ENCODE measurements at places on chromosomes 2 and 18.
A peak's percentile ranks its signal among the peaks of the same experiment; 100 is the strongest.

DNA sequence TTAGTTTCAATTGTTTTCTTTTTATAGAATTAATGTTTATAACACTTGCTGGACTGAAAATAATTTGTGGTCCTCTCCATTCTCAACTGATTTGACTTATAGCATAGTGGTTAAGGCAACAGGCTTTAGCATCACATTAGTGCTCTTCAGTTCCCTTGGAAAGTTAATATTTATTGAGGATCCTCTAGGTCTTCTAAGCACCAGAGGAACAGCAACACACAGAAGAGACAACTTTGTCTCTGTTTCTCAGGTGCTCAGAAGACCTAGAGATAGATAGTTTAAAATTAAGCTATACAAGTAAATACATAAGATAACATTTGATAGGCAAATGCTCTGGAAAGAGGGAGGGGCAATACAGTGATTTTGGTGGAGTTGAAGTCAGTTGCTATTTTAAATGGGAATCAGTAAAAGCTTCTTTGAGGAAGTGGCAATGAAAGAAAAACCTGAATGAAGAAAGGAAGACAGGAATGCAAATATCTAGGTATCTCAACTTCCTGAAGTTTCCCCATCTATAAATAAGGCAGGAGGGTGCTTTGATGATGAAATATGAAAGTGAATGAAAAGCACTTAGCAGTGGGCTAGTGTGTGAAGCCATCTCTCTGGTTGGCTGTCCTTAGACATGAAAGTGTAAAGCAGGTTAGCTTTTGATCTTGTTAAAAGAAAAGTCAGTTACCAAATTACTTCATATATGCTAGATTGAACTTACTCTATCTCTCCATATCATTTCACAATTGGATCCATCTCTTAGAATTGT lies 7.9 kb downstream of the NEUROD1 start:
- DNase-seq, result no peak

GRCh38 chr2:107592280-107592624 lies 234.4 kb upstream of the RGPD4 start:
- no peak for DNase-seq

DNA sequence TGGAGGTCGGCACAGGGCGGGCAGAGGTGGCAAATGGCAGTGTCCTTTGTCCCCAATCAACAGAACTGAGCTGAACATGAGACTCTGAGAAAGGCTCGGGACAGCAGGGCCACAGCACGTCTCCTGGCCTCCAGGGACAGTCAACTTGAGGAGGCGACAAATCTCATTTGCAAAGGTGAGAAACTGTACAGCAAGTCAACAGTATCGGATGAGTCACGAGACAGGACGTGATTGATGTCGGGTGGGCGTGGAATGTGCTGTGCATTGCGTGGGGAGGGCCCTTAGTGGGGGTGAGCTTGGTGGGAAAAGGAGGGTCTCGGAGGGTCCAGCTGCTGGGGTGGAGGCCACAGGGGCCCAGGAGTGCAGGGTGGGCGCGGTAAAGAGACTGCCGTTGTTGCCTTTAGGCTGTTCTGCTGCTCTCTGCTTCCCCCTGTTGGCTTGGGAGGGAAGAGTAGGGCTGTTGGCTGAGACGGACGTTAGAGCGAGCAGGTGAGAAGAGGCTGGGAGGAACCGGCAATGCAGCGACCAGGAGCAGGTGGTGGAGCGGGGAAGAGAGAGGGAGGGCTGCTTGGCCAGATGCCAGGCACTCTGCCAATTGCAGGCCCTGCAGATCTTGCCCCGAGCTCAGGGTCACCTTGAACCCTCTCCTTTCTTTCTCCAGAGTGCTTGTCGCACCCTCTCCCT lies 164.3 kb downstream of the BCL2 start:
- DNase-seq, result no peak

DNA sequence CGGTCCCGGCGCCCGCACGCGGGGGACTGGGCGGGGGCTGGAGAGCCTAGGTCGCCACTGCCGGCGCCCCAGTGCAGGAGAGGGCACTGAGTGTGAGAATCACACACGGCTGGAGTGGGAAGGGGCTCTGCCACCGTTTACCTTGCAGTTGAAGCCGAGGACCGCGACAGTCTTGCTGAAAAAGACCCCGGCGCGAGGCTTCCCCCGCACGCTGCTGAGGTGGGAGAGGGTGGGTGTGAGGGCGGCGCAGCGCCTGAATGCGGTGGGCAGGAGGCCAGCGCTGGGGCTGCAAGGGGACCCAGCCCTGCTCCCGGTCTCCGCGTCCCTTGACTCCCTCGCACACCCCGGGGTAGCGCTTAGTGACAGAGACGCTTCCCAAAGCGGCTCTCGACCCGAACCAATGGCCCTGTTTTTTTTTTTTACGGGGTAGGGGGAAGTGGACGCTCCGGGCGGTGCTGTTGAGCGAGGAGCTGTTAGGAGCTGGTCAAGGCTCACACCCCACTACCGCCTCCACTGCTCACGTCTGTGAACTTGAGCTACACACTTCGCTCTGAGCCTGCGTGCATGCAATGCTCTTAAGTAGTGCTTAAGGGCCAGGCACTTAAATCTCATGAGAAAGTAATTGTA lies 794 bp downstream of the NOTO start:
- DNase-seq, result no peak

DNA sequence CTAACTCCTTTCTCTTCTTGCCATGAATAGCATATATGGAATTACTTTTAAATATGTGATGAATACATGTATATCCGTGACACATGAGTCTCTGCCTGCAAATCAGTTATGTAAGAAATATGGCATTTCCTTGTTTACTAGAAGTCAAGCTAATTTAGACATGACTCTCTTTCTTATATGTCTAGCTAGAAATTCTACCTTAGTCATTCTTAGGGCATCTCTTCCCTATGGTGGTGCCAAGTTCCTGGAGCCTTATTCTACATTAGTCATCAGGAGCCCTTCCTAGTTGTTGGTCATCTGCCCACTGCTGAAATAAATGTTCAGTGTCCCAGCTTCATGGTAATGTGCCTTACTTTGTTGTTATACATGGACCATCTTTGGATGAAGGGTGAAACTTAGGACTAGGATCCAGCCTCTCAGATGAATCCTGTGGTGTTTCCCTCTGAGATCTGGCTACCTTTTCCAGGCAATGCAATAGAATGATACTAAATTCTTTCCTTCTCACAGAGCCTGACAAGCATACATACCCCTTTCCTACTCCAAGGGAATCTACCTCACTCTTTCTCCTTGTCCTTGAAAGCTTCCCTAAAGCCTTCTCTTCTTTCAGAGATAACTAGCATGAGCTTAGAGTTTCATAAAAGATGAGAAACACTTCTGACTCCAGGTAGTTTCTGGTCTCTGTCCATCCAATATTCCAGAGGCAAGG lies 415.3 kb upstream of the VWC2L start:
- DNase-seq, result no peak

DNA sequence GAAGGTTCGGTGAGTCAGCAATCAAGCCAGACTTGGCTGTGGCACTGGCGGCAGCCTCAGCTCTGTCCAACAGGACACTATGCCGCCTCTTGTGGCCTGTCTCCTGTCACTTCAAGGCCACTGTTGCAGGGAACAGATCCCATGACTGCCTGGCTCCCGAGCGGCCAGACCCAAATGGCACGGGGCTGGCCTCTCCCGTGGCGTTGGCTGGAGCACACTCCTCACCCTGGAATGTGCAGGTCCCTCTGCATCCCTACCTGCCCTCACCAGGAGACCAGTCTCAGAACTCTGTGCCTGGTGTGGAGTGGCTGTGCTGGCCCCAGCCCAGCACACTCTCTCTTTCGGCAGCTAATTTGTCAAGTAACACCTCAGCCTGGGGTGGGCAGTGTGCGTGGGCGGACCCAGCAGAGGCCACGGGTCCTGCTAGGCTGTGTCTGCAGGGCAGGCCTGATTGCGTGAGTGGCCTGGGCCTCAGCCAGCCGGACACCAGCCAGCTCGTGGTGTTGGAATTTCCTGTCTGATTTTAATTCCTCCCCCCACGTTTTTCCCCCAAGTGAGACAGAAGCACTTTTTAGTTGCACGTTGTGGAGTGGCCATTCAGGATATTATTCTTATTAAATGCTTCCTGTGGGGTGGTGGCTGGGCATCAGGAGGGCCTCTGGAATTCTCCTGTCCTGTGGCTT lies 179.3 kb downstream of the GLI2 start:
- DNase-seq, result no peak

DNA sequence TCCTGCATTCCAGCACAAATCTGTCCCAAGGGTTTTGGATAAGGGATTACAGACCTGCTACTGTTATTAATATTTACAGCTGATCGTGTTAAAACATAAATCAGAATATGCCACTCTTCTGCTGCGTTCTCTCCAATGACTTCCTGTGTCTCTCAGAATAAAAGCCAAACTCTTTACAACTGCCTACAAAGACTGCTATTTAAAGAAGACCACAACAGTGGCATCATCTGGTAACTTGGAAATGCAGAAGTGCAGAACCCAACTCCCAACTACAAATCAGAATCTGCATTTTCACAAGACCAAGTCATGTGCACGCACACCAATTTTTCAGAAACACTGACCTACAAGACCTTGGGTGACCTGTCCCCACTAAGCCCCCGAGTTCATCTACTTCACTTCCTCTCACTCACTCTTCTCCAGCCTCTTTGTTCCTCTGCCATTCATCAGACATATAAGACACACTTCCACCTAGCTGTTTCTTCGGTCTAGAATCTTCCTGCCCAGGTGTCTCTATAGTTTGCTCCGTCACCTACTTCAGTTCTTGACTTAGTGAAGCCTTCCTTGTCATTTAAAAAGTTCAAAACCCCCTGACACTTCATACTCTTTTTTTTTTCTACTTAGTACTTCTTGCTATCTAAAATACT lies 36.0 kb downstream of the CHN1 start:
- DNase-seq, result no peak

DNA sequence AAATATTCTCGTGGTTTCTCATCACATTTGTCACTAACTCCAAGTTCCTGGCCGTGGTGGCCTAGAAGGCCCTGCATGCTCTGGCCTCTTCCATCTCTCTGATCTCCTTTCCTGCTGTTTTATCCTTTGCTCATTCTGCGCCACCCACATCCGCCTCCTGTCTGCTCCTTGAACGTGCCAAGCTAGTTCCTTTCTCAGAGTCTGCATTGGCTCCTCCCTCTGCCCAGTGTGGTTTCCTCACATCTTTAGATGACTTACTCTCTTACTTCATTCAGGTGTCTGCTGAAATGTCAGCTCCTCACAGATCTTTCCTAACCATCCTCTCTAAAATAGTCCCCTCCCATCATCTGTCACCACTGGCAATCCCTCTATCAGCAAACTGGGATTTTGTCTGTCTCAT lies 158.6 kb upstream of the RBMS1 start:
- no peak for DNase-seq

GRCh38 chr2:70871398-70872211 lies 36.0 kb upstream of the CD207 start:
- peak; percentile 34 for DNase-seq

GRCh38 chr2:154952346-154952980 lies 254.0 kb downstream of the KCNJ3 start:
- peak; percentile 59 for DNase-seq

- DNase-seq, result no peak
These were observed 321.0 kb upstream of the NRP2 start for GRCh38 chr2:205361272-205361671.

DNA sequence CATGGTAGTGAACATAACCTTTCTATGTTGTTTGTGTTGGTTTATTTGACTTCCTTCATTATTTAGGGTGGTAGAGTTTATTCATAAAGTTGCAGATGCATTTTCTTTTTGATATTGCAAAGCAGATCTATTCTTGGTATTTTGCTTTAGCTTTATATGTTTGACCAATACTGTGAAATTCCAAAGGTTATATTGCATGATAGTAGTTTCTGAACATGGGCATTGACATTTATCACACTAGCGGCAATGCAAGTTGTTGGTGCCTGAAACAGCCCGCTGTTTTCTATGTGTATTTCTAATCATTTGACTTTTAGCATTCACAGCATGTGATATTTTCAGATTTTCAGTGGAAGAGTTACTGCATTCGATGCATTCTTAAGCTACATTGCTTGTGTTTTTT lies 87.2 kb downstream of the ASXL3 start:
- no peak for DNase-seq

DNA sequence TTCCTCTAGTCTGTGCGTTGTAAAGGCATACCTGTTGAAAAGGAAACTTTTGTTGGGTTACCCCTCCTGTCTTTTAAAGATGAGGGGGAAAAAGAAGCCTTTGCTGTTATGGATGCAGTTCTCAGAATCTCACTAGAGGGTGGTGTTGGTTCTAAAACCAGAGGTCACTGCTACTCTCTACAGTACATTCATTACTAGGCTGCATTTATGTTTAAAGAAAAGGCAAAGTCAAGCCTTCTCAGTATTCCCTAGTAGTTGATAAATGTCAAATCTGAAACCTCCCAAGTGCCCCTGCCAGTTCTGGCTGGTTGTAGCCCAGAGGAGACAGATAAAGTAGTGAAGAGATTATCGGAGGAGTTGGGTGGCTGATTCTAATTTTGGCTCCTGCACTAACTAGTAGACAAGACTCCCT lies 1.4 kb upstream of the PLCL1 start:
- peak; percentile 75 for DNase-seq

- no peak for DNase-seq
These were observed 134.6 kb upstream of the SPATS2L start for GRCh38 chr2:200171731-200172482.

- DNase-seq, result no peak
These were observed 228.8 kb downstream of the FBXO15 start for GRCh38 chr18:73918816-73919215.

DNA sequence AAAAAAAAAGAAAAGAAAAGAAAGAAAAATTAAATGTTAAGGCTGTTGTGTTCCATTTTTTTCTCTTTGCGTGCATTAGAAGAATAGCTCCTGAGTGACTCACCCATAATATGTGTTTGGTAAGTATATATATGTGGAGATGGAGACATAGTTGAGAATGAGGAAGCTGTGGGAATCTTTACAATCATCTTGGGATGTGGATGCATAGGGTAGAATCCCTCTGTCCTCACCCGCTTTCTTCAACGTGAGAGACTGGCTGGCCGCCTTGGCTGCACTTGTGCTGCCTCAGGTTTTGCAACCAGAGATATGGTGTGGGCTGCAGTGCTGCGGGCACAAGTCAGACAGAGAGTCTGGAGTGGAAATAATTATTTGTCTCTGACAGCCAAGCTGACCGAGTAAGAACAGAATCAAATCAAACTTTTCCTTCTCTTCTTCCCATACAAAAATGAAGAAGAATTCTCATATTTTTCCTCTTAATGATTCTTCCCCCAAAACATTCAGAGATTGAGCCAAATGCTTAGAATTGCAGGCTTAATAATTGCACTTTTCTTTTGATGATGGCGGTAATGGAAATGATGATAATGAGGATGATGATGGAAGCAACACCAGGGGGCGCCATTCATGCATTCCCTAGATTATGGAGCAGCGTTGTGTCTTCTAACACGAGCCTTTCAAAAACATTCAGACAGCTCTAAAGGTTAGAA lies 48.5 kb downstream of the SERPINB7 start:
- DNase-seq, result no peak

DNA sequence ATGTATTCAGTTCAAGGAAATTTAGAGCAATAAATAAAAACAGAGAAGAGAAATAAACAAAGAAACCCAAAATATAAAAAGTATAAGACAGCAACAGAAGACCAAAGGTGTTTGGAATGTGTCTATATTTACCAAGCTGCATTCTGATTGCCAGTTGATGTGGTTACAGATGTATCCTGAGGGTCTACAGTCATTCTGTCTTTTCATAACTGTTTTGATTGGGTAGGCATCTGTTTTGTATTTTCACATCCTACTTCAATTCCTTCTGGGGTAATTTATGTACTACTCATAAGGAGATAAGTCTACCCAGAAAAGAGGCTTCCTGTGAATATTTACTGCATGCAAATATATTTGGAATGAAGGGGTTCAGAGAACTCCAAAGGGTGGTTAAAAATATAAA lies 596.8 kb upstream of the GCFC2 start:
- no peak for DNase-seq
